ENCODE measurements at places on chromosomes 7 and 10.
A peak's percentile ranks its signal among the peaks of the same experiment; 100 is the strongest.

- no peak for DNase-seq
Measured at GRCh38 chr7:47678641-47679380, 96.9 kb upstream of the TNS3 start.

DNA sequence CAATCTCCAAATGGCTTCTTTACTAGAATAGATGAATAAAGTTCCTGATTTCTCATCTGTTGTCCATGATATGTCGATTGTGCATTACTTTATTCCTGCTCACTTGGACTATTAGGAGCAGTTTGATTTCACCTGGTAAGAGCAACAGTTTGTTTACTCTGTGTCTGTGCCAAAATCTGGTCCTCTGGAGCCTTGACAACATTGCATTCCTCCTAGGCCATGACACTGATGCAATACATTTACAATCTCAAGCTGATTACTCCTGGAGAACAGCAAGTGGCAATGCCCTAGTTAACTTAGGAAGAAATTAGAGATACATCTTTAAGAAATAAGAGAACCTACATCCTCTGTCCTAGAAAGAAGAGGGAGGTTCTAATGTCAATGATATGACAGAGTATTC, 71.8 kb downstream of the SGCE start:
- peak; percentile 46 for DNase-seq

DNA sequence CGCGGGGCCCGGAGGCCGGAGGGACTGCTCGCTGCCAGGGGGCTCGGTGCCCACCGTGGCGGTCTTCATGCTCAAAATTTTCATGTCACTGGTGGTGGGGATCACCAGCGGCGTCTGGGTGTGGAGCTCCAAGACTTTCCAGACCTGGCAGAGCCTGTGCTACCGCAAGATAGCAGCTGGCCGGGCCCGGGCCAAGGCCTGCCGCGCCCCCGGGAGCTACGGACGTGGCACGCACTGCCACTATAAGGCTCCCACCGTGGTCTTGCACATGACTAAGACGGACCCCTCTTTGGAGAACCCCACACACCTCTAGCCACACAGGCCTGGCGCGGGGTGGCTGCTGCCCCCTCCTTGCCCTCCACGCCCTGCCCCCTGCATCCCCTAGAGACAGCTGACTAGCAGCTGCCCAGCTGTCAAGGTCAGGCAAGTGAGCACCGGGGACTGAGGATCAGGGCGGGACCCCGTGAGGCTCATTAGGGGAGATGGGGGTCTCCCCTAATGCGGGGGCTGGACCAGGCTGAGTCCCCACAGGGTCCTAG, 2.0 kb downstream of the FZD9 start:
- DNase-seq: no peak

- DNase-seq: peak; percentile 49
Measured at GRCh38 chr7:114026486-114027089, 107.8 kb upstream of the PPP1R3A start.

- DNase-seq: no peak
Measured at GRCh38 chr10:129969911-129970464, 5.9 kb upstream of the EBF3 start.

DNA sequence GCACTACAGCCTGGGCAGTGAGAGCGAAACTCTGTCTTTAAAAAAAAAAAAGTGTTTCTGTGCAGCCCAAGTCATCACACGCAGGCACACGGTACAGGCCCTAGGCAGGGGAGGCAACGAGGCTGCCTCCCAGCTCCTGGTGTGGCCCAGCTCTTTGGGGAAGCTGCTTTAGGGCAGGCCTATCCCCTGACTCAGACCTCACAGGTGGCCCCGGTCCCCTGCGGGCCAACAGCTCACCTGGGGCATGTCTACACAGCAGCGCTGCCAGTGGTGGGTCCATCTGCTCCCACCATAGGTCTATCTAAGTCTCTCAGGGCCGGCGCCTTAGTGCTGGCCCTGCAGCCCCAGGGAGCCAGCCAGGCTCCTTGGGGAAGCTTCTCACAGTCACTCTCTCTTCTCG, 31.4 kb downstream of the ZAN start:
- no peak for DNase-seq

DNA sequence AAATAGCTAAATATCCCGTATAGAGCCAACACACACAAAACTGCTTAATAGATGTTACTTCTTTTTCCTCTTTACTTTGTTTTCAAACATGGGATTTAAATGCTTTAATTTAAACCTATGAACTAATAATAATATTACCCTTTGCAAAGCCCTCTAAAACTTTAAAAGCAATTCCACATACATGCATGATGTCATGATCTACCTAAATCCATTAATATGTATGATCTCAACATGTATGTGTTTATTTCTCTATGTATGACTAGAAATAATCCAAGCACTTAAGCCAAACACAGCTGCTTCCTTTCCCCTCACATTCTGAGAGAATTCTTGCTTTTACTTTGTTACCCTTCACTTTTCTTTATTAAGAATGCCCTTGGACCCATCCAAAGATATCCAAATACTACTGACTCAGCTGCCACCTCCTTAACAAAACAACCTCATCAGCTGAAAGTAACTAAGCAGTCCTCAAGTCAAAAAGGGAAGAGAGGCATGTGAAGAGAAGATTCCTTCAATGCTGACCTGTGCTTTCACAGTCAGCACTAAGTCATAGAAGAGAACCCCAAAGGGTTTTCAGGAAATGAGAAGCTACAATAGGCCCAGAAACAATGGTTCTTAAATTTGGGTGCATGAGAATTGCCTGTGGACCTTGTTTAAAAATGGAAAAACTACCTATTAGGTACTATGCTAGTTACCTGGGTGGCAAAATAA, 266.4 kb upstream of the LRGUK start:
- no peak for DNase-seq

- no peak for DNase-seq
Measured at GRCh38 chr7:30812676-30813075, 41.5 kb downstream of the MINDY4 start.

GRCh38 chr7:1027242-1028043, 16.9 kb upstream of the GPR146 start:
- DNase-seq: peak; percentile 63

DNA sequence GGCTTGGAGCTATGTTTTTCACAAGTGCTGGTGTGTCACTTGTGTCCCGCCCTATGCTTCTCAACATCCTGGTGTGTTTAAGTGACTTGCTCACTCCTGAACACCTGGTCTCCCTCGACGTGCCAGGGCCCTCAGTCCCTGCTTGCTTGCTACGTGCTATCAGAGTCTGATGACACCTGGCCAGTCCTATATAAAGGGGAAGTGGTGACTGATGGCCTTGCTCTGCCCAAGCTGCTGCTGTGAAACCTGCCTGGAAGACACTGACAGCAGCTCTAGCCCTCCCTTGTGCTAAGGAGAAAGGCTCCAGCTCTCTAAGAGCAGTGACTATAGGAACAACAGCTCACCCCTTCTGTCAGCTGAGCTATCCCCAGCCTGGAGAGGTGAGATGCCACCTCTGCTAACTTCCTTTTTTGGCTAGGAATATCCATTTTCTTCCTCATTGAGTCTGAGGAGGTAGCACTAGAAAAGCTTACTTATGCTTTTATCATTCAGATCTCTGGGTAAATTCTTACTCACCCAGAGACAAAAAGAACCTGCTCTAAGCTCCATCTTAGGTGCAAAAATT, 77.2 kb upstream of the PLXNA4 start:
- no peak for DNase-seq

- DNase-seq: peak; percentile 18
Measured at GRCh38 chr7:40058636-40059035, 75.8 kb downstream of the MPLKIP start.

- peak; percentile 95 for DNase-seq
Measured at GRCh38 chr7:74658178-74659004, 873 bp downstream of the GTF2I start.

GRCh38 chr7:742791-743190, 15.7 kb upstream of the PRKAR1B start:
- DNase-seq: no peak

GRCh38 chr7:3371601-3372000, 70.5 kb downstream of the SDK1 start:
- DNase-seq: no peak

DNA sequence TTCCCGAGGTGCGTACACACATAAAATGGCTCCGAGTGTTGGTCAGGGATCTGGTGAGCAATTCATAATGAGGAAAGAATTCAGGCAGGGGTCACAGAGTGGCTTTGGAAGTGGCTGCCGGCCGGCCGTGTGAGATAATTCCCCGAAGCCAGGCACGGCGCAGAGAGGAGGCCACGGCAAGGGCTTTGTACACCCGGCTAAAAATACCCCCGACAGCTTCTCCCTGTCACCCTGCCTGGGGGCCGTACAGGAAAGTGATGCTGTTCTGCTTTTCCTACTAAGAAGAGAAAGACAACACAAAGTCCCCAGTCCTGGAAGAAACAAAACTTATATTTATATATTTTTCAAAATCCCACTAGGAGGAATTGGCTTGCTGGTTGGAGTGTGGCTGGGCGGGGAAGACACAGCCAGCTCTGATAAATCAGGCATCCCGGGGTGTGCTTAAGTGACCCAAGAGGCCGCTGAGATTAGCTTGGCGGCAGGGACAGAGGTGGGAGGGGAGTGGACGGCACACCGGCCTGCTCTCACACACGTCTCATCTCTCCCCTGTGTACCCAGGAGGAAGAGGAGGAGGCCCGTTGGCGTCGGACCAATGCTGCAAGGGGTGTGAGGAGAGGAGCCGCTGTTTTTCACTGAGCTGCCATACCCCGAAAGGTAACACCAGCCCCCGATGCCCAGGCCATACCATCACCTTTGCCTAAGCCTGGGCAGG, 70.5 kb downstream of the ZMIZ1 start:
- DNase-seq: peak; percentile 91

- peak; percentile 56 for DNase-seq
Measured at GRCh38 chr10:80684259-80684658, 146.6 kb downstream of the SH2D4B start.

GRCh38 chr7:79749856-79750255, 296.4 kb upstream of the MAGI2 start:
- DNase-seq: no peak

DNA sequence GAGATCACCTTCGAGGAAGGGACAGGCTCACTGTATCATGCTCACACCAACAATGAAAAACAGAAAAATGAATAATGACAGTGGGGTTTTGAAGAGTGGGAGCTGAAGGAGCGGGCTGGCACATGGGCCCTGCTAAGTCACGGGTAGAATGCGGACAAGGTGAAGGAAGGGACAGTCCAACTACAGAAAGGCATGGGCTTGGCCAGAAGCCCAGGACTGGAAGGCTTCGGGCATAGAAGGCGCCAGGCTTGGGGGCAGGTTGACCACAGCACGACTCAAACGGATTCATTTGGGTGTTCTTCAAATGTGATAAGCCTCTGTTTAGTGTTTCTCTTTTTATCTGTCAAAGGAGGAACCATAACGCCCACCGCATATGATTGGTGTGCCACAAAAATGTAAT, 509.5 kb downstream of the CCSER2 start:
- no peak for DNase-seq

- DNase-seq: no peak
Measured at GRCh38 chr10:5611899-5612680, 54.3 kb downstream of the ASB13 start.

DNA sequence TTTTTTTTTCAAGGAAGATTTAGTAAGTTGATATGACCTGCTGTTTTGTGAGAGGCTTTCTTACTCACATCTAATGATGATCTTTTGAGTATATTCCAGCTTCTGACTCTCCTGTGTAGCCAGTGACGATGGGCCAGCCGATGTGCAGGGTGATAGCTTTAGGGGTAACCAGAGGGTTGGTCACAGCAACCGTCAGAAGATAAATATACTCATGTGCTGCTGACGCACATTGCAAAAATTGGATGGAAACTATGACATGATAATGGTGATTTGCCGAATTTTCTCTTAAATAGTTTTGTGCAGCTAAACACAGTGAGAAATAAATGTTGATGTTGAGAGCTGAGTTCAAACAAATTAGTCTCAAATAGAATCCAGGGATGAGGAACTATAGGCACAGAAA, 29.5 kb downstream of the R3HCC1L start:
- DNase-seq: no peak

DNA sequence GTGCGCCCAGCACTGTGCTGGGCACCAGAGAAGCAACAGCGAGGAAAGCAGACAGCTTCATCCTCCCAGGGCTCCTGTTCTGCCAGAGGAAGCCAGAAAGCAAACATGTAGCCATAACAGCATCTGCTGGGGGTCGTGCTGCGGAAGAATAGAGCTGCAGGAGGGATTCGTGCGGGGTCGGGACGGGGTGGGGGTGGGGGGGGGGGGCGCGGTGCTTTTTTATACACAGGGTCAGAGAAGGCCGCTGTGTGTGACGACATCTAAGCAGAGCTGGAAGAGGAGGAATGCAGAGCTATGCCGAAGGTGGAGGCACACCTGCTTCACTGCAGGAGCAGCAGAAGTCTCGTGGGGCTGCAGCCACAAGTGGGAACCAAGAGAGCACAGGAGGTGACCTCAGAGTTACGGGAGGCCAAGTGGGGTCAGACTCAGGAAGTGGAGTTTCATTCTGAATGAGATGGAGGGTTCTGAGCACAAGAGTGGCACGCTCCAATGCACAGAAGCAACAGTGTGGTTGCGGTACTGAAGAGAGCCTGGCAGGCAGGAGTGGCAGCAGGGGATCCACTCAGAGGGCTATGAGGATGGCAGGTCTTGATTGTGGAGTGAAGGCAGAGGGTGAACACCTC, 11.1 kb downstream of the PKD1L1 start:
- no peak for DNase-seq

DNA sequence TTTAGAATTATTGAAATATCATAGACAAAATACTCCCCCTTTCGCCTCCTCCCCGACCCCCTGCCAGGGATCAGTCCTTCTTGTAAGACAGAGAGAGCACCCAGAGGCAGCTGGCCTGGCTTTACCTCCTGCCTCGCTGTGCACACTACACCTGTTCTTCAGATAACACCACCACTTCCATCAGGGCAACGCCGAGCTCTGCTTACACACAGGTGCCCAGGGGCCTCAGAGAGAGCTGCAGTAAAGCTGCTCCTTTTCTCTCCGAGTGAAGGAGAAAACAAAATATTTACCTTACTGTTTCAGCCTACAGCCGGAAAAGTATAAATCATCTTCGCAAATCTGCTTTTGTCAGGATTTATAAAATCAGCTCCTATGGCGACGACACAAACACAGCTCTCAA, 80.7 kb downstream of the HIPK2 start:
- DNase-seq: no peak

DNA sequence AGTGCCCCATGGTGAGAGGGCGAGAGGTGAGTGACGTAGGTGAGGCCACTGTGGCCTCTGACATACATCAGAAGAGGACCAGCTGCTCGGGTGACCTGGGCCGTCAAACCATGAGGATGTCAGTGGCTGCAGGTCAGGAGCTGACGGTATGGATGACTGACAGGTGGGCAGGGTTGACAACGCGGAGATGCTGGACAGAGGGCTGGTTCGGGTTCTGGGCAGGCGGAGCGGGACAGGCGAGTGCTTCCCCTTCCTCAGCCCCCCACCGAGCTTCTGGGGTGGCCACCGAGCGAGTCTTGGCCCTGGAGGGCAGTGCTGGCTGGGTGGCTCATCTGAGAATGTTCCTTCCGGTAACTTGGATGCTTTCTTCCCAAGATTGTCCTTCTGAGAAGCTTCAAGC, 91.8 kb downstream of the ACTR3B start:
- no peak for DNase-seq

GRCh38 chr10:11227103-11227502, 209.4 kb downstream of the CELF2 start:
- DNase-seq: no peak

GRCh38 chr10:32692174-32692573, 246.2 kb downstream of the CCDC7 start:
- peak; percentile 52 for DNase-seq

Measured in iris pigment epithelial cell (primary cell).